ENCODE measurements at places on chromosomes 13 and 19. TPM values are rescaled to one million over a fixed set of nuclear protein-coding genes. Genes with fewer than 3 reads are reported as not detected.
A peak's percentile ranks its signal among the peaks of the same experiment; 100 is the strongest.

- DNase-seq = no peak
Observed at GRCh38 chr19:39631178-39631577, 24.5 kb upstream of the LGALS16 start.

- DNase-seq = peak; percentile 57
Observed at GRCh38 chr19:49591731-49592485, 926 bp downstream of the PRR12 start.

DNA sequence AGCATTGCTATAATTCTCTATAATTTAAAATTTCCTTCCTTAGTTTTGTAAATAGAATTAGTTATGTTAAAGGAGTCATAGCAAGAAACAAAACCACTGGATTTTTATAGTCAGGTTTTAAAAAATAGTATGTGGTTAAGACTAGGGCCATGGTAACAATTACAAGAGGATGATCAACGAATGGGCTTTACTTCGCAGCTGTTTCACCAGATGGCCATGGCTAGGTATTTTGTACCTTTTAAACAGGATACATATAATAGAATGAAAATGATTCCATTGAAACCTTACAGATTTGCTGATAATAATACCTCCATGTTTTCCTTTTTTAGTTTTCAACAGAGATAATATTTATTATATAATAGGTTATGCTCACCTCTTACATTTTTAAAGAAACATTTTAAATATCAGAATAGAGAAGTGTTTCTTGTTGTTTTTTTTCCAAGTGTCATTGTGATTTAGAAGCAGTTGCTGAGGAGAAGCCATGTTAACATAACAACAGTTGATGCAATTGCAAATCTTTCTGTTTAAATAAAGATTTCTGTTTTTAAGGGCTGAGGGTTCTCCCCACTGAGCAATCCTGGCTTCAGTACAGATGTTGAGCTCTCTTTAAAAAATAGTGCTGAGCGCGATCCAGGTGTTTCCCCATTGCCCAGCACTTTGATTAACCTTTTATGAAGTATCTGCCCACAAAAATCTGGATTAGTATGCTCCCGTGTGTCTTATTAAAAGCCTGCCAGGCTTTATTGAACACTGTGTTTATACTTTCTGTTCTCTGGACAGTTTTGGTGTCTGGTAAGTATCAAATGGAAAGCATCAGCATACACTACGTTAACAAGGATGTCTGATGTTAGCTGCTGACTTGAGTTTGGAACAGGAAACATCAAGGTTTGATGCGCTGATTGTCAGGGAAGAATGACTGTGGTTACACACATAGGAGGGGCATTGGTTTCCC, 205.3 kb downstream of the HS6ST3 start:
- no peak for DNase-seq

DNA sequence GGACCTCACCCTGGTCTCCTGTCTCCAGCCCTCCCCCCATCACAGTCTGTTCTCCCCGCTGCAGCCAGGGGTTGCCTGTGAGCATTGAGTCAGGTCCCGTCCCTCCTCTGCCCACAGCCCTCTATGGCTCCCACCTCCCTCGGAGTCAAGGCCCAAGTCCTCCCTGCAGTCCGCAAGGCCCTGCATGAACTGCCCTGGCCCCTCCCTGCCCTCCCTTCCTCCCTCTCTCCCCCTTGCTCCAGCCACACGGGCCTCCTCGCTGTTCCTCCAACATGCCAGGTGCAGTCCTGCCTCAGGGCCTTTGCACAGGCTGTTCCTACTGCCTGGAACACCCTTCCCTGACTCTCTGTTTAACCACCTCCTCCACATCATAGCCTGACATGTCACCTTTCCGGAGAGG, 2.8 kb downstream of the TINCR start:
- no peak for DNase-seq

- peak; percentile 68 for DNase-seq
Observed at GRCh38 chr19:46378268-46378667, 31.4 kb downstream of the PPP5C start.

- peak; percentile 22 for DNase-seq
Observed at GRCh38 chr13:57813651-57814050, 182.1 kb downstream of the PCDH17 start.

GRCh38 chr13:42656161-42656560, 82.2 kb downstream of the TNFSF11 start:
- peak; percentile 21 for DNase-seq

DNA sequence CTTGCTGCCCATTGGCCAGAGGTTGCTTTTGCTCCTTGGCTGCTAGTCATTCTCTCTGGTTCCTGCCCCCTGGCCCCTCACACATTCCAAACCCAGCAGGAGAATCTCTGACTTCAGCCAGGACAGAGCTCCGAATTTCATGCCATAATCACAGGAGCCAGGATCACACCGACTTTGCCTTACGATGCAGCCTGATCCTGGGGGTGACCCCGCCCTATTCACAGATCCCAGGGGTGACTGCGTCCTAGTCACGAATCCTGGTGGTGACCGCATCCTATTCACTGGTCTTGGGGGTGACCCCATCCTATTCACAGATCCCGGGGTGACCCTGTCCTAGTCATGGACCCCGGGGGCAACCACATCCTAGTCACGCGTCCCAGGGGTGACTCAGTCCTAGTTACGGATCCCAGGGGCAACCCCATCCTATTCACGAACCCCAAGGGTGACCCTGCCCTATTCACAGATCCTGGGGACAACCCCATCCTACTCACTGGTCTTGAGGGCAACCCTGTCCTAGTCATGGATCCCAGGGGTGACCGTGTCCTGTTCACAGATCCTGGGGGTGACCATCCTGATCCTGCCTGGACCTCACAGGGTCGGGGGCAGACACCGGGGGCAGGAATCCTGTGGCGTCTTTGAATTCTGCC, 7.4 kb upstream of the TEX29 start:
- no peak for DNase-seq

- peak; percentile 13 for DNase-seq
Observed at GRCh38 chr13:29511980-29512379, 83.5 kb downstream of the SLC7A1 start.

DNA sequence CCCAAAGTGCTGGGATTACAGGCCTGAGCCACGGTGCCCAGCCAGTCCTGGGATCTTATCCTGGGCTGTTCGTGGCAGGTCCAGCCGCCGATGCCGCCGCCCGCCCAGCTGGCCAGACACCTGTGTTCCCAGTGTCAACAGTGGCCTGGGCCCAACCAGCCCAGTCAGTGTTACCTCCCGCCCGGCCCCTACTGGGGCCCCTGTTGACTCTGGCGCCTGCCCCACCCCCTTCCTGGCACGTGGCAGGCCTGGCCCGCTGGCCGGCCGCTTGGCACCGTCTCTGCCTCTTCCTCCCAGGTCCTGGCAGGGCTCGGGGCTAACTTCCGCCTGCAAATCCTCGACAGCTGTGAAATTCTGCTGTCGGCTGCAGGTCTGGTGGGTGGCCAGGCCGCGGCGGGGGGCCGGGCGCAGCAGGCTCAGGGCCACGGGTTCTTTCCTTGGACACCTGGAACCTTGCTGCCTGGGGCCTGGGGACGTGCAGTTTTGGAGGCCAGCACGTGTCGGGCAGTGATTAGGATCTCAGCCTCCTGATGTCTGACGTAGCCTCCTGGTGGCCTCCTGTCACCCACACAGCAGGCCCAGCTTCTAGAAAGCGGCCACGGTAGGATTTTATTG, 9.1 kb downstream of the ARID3A start:
- peak; percentile 96 for DNase-seq

Gene CYP4F2
- not detected for total RNA-seq

Gene ERICH6B
- not detected for total RNA-seq

Gene RAB8A
- total RNA-seq = 71.4 TPM

Gene CPB2
- 16.7 TPM for total RNA-seq

Gene ZNF470
- 4.5 TPM for total RNA-seq

Gene EDNRB
- 63.0 TPM for total RNA-seq
